ENCODE measurements at places on chromosomes 12 and 14. TPM values are rescaled to one million over a fixed set of nuclear protein-coding genes. Genes with fewer than 3 reads are reported as not detected.

The LTBP2 gene
- total RNA-seq = 18.8 TPM

The TBX3 gene
- total RNA-seq = 14.7 TPM

The HPD gene
- total RNA-seq = not detected

The IQSEC3 gene
- 2.5 TPM for total RNA-seq

The FBLN5 gene
- total RNA-seq = 46.5 TPM

The SMOC1 gene
- total RNA-seq = 5.9 TPM
